ENCODE measurements at places on chromosomes 7 and 10. TPM values are rescaled to one million over a fixed set of nuclear protein-coding genes. Genes with fewer than 3 reads are reported as not detected.

- DNase-seq, result no peak
Measured at GRCh38 chr7:91292506-91292905, 28.3 kb downstream of the FZD1 start.

- no peak for DNase-seq
Measured at GRCh38 chr7:138726288-138726687, 25.1 kb upstream of the SVOPL start.

DNA sequence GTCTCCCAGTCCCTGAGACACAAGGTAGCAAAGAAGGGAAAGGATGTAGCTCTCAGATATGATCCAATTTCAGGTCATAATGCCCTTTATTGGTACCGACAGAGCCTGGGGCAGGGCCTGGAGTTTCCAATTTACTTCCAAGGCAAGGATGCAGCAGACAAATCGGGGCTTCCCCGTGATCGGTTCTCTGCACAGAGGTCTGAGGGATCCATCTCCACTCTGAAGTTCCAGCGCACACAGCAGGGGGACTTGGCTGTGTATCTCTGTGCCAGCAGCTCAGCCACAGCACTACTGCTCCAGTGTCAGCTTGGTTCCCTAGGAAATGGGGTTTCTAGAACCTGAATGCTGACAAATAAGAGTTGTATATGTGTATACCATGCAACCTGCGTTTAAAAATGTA lies 74.6 kb upstream of the PRSS58 start:
- DNase-seq, result no peak

DNA sequence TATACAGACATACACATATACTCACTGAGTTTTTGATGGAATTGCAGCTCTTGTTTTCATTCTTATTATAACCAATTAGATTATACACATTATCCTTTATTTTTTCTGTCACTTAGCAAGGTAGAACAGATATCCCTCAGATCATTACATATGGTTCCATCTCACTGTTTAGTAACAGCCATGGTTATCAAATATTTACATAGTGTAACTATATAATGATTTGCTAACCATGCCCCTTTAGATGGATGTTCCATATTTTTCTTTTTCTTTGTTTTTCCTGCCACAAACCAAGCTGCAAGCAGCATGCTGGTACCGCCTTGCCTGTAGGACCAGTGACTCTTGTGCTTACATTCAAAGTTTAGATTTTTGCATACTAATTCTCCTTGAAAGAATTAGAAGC lies 163.4 kb upstream of the NFE2L3 start:
- DNase-seq, result no peak

DNA sequence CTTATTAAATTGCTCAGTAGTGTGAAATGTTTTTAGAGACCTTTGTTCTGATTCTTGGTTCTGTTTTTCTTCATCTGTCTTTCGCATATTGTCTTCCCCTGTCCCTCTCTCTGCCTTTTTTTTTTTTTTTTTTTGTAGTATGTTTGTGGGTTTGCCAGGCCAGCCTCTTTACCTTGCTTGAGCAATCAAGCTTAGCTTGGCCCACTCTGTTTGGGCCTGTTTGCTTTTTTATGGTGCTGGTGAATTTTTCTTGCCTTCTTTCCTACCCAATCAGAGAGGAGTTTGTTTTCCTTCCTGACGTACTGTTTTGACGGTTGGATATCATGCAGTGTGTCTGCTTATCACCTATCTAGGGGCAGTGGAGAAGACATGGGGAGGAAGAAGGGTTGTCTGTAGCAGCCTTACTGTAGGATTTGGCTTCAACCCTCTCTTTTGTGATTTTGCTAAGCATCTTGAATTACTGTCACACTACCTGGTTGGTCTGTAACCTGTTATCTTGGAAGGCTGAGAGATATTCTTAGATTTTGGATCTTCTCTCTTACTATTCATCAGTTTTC lies 64.0 kb downstream of the BBS9 start:
- DNase-seq, result no peak

DNA sequence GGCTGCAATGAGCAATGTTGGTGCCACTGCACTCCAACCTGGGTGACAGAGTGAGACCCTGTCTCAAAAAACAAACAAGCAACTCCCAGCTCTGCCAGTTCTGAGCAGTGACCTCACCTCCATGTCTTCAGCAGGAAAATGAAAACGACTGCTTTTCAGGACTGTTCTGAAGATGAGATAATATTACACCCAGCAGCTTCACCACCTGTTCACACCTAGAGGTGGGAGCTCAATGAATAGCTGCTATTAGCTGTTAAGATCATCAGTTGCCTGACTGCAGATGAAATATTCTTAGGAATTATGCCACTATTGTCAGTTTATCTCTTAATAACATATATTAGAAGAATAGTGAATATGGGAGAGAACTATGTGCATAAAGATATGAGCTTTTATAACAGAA lies 48.4 kb upstream of the CYTH3 start:
- no peak for DNase-seq

DNA sequence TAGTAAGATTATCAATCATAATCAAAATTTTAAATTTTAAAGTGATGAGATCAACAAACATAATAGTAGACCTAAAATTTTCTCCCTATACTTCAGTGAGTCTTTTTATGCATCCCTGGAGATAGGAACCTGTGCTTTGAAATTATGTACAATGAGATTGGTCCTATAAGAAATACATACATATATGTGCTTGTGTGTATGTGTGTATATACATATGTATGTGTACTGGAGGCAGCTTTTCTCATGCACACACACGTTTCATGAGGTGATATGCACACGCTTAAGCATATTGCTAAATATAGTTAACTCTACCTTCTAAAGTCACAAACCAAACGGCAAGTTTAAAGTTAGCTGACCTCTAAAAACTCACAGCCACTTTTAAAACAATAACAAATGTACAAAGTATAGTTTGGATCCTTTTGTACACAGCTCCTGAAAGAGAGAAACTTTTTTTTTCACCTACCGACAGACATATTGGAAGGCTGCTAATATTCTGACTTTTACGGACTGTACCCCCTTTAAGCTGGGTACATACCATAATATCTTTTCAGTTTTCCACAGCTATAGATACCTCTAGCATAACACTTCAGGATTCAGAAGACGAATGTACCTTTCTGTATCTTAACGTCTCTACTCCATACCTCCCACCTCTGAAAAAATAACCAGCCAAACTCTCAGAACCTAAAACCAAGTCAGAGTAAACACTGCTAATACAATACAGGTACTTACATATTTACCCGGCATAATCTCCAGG lies 3.3 kb downstream of the ITGB1 start:
- no peak for DNase-seq

DNA sequence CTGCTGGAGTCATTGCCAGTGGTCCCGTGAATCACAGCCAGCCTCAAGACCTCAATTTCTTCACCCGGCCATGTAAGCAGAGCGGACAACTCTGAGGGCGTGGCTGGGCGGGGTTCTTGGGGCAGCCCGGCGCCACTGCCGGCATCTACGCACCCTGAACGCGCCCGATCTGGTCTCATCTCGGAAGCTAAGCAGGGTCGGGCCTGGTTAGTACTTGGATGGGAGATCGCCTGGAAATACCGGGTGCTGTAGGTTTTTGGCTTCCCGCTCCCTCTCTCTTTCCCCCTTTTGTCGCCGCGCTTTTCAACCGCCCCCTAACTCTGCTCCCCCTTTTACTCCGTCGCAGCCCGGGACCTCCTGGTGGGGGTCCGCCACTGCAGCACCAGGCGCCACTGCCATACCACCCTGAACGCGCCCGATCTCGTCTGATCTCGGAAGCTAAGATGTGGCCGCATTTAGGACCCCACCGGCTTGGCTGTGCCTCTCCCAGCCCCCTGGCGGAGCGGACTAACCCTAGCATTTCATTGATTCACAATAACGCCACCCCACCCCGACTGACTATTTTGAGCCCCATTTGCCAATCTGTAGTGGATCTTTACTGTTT lies 25.3 kb downstream of the GARIN1A start:
- peak; percentile 70 for DNase-seq

- DNase-seq, result no peak
Measured at GRCh38 chr10:13448216-13448615, 80.6 kb downstream of the BEND7 start.

GRCh38 chr10:92688927-92689662 lies 660 bp upstream of the HHEX start:
- peak; percentile 48 for DNase-seq

- DNase-seq, result peak; percentile 29
Measured at GRCh38 chr10:7666253-7667023, at the start of gene ITIH5. TSS of gene ITIH5 (minus strand) at chr10:7666966. CDS start at chr10:7666892, 74 bp downstream.

The GBX1 gene
- not detected for total RNA-seq

The LIPN gene
- not detected for total RNA-seq

The PTTG1IP2 gene
- not detected for total RNA-seq

The HOXA11 gene
- not detected for total RNA-seq

The MACC1 gene
- 0.29 TPM for total RNA-seq

Measured in glutamatergic neuron (in vitro differentiated cells).